ENCODE measurements at places on chromosomes 1 and 21. TPM values are rescaled to one million over a fixed set of nuclear protein-coding genes. Genes with fewer than 3 reads are reported as not detected.

- DNase-seq, result peak; percentile 89
Measured at GRCh38 chr1:12184008-12184681, 17.4 kb downstream of the TNFRSF1B start.

- no peak for DNase-seq
Measured at GRCh38 chr1:222314839-222315238, 233.1 kb downstream of the HHIPL2 start.

DNA sequence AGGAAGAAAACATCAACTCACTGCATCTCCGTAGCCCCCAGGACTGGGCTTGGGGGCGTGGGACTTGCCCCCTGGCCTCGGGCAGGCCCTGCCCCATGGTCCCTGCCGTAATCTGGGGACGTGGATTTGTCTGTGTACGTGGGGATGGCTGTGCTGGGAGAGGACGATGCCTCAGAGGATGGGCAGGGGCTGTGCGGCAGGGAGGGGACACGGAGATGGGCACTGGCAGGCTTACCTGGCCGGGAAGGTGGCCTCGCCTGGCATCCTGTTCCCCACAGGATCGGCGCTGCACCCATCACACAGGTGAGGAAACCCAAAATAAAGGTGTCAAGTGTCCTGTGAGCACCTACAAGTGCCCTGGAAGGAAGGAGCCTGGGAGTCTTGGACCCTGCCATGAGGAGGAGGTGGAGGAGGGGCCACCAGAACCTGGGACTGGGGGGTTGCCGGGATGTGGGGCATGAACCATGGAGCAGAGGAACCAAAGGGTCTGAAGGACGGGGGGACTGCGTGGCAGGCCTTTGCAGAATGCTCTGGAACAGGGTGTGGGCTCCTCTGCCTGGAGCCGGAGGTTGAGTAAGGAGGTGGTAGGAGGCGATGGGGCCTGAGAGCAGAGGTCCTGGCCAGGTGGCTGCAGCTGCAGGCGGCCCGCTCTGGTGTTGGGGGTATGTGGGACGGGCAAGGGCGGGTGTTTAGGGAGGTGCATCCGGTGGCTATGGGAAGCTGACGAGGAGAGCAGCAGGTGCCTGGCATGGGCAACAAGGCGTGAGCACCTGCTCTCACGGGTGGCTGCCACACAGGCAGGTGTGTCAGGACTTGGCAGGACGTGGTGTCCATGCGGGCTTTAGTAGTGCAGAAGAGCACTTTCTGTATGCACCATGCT is 27.8 kb upstream of the LRRC3 start:
- no peak for DNase-seq

GRCh38 chr21:46429754-46430681 is 28.7 kb upstream of the DIP2A start:
- DNase-seq, result no peak

- no peak for DNase-seq
Measured at GRCh38 chr1:107879346-107879745, 85.6 kb downstream of the VAV3 start.

DNA sequence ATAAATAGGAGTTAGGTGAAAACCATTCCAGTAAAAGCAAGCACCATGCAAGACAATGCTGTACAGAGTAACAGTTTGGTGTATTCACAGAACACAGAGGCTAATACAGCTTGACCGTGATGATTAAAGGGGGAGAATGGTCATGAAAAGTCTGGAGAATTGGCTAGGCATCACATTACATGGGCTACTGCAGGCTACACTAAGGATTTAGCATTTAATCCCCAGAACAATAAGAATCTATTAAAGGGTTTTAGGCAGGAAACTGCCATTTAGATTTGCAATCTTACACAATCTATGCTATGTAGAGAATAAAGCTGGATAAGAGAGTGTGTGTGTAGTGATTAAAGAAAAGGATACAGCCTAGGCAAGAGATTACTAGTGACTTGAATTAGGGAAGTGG is 30.6 kb downstream of the HFM1 start:
- DNase-seq, result no peak

GRCh38 chr1:184971522-184972265 is 2.6 kb downstream of the NIBAN1 start:
- DNase-seq, result no peak

DNA sequence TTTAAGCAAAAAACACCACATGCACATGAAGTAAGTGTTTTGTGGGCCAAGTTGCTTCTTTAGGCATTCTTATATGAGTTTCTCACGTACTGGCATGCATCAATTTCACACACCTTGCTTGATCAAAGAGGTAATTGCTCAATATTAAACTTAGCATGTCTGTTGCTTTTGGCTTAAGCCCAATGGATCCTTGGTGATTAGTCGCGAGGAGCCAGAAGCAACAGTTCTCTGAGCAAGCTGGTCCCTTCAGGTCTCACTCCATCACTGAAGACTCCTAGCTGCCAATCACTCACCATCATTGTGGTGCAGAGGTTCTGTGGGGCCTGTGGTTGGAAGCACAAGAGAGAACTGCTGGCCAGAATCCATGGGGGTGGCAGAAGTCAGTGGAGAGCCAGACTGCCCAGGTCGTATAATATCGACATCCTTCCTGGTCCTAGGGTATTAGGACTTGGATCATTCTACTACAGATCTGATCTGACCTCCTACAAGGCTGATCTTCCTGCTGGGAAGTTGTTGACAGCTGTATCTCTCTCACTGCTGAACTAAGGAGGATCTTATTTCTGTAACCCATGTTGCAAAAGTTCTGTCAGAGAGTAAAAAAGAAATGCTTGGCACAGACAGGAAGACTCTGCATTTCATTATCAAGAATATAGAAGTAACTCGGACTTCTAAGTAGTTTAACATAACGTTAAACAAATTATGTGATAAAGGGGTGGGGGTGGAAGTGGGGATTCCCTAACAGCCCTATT is 140.5 kb downstream of the NTPCR start:
- no peak for DNase-seq

GRCh38 chr1:151237678-151238466 is 16.7 kb upstream of the PSMD4 start:
- DNase-seq, result no peak

DNA sequence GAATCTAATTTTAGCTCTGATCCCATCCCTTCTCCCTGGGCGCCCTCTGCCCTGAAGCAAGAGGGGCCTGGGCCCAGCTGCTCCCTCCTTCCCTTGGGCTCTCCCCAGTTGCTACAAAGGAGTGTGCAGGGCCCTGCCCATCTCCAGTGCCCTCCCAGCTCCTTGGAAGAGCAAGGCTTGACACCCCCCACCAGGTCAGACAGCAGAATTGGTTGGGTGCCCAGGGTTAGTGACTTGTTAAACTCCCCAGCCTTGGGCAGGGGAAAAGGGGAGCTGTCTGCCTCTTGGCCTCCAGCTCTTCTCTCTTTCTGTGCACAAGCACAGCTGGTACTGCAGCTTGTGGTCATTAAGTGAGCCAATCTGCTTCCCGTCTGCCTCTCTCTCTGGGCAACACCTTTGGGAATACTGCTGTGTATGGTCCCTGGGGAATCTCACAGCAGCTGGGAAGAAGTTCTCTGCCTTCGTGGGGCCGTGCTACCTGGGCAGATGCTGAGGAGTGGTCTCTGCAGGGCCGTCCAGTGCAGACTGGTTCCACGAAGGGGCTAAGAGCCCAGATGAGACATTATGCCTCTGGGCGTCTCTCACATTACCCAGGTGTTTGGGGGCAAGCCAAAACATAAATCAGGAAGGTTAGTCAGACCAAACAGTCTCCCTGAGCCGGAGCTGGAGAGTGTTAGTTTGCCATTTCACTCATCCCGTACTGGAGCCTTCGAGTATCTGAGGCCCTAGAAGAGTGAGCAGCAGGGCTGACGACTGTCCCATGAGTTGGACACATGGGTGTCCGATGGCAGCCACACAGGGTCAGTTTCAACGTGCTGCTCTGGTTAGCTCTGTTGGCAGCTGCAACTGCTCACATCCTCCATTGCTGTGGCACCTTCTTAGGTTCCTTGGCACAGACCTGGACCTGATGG is 37.3 kb downstream of the TMEM53 start:
- no peak for DNase-seq

GRCh38 chr1:203796236-203796605 is 798 bp downstream of the ZBED6 start:
- DNase-seq, result peak; percentile 54

Gene AMY2A
- not detected for total RNA-seq

Gene OR2L3
- not detected for total RNA-seq
